Fibroblast of villous mesenchyme (primary cell): ENCODE measurements at places on chromosomes 12 and 14. TPM values are rescaled to one million over a fixed set of nuclear protein-coding genes. Genes with fewer than 3 reads are reported as not detected.

- no peak for DNase-seq
Measured at GRCh38 chr12:45986641-45987339, 3.6 kb downstream of the SCAF11 start.

- no peak for DNase-seq
Measured at GRCh38 chr14:88203291-88203690, 119.8 kb downstream of the KCNK10 start.

GRCh38 chr12:32420356-32420755 lies 21.0 kb downstream of the FGD4 start:
- DNase-seq, result peak; percentile 9

- peak; percentile 40 for DNase-seq
Measured at GRCh38 chr14:29536886-29537511, 390.6 kb downstream of the PRKD1 start.

Gene PLCZ1
- not detected in 2 replicates for total RNA-seq

Gene MYO1H
- not detected in 2 replicates for total RNA-seq

Gene PTHLH
- total RNA-seq, result 1.3 and 1.6 TPM in 2 replicates
